ENCODE measurements at places on chromosomes 5 and 9.

GRCh38 chr9:97812247-97812543 is 40.8 kb upstream of the FOXE1 start:
- DNase-seq: no peak

DNA sequence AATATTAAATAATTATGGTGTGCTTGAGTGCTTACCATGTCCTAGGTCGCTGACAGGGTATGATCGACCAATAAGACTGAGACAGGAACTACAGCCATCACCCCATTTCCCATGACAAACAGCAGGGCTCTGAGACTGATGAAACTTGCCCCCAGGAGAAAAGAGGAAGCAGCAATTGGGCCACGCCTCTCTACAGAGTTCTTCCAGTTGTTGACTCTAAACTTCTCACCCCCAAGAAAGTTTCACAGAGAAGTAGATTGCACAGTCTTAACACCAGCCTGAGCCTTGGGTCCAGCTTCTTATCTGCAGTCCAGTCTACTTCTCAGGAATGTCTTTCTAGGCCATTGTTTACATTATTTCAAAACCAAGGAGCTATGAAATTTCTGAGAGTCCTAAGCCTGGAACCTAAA is 182.2 kb upstream of the ANKRD55 start:
- DNase-seq: peak; percentile 23

- DNase-seq: no peak
Measured at GRCh38 chr9:36154331-36154952, 14.7 kb upstream of the CCIN start.

DNA sequence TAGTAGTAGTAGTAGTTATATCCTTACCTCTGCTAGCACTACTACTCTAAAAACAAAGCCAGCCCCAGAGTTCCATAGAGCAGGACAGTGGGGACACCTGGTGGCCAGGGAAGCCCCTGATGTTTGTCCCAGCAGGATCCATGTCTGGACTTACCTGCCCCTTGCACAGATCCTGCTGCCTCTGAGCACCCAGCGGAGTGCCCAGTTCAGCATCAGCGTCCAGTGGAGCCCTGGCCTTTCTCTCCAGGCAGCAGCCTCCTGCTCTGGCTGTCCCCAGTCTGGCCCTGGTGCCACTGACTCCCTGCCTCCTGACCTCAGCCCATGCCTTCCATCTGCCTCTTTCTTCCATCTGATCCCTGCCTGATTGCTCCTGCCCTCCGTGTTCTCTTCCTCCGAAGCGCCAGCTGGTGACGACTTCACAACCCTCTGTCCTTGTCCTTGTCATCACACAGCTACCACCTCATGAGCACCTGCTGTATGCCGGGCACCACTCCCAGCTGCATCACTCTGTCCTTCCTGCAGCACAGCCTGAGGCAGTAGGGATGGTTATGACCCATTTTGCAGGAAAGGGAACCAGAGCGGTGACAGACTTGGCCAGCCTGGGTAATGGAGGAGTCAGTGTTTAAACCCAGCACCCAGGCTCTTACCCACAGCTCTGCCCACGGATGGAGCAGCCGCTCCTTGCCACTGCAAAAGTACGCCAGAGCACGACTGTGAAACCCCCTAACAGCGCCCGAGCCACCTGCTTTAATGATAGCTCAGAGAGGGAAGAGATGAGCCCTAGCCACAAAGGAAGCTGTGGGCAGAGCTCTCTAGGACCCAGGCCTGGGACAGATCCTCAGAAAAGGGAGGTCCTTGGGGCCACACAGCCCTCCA is 11.5 kb downstream of the SARDH start:
- DNase-seq: peak; percentile 42

DNA sequence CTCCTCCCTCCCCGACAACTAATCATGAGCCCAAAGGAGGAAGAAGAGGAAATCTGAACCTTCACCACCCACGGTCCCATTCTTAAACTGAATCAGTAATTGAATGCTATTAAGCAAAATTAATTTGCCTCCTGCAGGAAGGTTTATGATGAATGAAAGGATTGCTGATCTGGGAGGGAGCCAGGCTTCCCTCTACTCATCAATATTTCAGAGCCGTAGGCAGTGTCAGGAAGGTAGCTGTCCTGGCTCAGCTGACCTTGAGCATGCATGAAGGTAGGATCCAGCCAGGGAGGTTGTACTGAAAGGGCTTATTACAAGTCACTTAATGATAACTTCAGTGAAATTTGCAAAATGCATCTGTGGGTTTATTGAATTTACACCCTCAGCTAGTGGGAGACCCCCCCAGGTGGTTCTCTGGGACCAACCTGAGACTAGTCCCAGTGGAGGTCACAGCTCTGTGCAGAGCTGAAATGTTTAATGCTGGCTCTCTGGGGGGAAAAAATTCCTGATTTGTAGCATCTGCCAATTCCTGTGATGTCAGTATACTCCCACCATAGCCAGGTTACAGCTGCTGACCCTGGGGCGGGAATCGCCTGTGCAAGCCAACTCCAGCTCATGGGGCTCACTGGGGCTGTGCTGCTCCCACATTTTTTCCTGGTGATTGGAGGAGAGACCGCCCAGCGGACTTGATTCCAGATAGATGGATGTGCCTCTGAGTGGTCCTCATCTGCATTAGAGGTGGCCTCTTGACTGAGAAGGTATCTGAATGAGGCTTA is 47.9 kb upstream of the NCS1 start:
- no peak for DNase-seq

DNA sequence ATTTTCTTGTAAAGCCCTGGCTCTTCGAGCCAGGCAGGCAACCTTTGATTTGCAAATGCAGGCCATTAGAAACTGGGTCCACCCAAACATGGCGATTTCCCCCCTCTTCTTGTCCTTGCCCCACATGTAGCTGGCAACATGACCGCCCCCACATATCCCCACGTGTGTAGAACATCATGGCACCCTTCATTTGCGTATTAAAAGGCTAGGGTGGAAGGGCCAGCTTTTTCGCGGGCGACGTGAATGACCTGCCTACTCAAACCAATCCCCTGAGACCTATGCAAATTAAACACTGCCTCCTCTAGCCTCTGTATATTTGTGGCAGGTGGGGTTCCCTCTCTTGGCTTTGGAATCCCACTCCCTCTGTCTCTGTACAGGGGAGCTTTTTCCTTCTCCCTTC is 107.0 kb upstream of the CLINT1 start:
- no peak for DNase-seq

- DNase-seq: peak; percentile 77
Measured at GRCh38 chr5:61534481-61535267, 202.6 kb downstream of the ZSWIM6 start.

DNA sequence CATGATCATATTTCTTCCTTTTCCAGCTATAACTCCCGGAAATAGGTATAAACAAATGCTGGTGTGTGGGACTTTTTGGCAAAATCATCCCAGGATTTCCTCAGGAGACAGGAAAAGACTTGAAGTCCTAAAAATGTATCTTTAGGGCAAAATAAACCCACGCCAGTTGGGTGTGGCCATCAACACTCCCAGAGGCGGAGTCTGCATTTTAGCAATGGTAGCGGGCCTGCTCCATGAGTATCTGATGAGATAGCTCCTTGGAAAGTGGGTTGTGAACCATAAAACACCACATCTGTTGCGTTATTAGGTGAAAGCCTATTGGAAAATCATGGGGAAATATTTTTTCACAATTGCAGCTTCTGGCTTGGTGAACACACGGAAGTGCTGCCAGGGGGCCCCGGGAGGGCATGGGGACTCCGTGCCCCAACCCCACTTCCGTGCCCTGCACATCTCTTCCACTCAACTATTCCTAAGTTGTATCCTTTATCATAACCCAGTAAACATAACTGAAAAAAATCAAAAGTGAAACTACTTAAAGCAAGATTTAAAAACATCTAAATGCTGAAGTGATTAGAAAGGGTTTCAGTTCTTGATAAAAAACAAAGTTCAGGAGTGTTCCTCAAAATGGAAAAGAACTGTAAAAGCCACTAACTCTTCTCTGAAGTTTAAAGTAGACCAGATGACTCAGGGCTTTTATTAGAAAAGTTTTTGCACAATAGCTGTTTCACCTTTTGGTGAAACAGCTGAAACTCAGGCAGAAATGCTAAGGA is 111.2 kb downstream of the LRRC70 start:
- DNase-seq: peak; percentile 56

DNA sequence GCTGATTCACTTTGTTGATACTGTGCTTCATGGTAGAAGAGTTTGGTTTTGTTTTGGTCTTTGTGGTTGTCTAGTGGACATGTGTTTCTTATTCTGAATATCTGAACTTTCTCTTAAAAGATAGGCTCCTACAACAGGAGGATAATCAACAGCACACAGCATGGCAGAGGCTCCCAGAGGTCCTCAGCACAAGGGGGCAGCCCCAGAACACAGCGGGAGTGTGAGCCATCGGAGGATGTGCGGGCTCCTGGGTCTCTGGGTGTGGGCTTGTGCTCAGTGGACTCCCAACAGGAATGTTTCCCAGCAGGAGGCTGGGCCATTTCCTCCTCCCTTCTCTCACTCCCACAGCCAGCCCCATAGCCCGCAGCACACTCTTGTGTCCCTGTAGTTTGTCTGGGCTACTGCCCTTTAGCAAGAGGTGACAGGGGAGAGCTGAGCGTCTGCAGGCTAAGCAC is 164.3 kb upstream of the OTULINL start:
- no peak for DNase-seq

GRCh38 chr5:322281-322941 is 897 bp downstream of the AHRR start:
- DNase-seq: no peak

DNA sequence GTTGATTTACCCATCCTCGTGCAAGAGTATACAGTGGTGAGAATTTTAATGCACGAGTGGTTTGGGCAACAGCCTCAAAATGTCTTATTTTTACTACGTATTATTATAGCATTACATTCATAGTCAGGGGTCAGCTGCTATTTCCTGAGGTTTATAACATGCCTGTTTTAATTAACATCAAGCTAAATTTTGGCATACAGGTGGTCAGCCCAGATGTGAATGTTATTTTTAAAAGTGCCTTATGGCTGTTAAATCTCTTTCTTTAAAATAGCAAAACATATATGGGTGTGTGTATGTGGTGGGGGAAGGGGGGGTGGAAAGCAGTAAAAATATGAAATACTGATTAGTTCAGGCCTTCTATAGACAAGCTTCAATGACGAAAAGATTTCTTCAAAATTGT is 424.5 kb upstream of the CLINT1 start:
- no peak for DNase-seq

- DNase-seq: no peak
Measured at GRCh38 chr9:129184596-129185122, 6.6 kb upstream of the IER5L start.

GRCh38 chr5:92861531-92862285 is 719.3 kb downstream of the NR2F1-AS1 start:
- DNase-seq: no peak

DNA sequence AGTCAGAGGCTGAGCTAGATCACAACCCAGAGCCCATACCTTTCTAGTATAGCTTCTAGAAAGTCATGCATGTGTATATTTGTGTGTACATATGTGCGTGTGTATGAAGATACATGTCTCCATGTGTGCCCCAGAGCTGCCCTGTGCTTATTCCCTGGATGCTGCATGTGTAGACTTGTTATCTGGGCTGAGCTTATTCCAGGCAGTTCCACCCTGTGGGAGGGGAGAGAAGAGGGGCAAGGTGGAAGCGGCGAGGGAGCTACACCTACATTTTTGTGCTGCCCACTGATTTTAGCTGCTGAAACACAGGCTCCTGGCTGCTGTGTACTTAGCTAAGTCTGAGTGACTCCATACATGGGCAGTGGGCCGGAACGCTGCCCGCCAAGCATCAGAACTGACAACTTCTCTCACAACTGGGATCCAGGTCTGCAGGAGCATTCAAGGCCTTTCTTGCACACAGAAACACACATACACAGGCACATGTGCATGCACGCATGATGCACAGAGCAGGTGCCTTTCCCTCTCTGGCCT is 38.0 kb upstream of the XPA start:
- no peak for DNase-seq

DNA sequence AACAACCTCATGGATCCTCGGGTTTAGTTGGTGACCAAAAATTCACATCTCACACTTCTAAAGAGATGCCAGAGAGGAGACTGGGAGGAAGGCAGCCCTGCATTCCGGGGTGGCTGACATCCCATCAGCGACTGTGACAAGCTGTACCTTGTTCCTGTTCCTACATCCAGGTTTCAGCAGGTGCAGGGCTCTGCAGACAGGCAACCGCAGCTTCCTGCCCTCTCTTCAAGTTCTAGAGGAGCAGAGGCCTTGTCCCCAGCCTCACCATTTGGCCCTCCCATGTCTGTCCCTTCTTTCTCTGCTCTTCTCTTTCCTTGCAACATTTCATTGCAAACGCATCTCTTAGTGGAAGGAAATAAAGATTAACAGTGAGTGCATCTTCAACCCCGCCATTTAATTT is 454.6 kb downstream of the IRX1 start:
- no peak for DNase-seq

DNA sequence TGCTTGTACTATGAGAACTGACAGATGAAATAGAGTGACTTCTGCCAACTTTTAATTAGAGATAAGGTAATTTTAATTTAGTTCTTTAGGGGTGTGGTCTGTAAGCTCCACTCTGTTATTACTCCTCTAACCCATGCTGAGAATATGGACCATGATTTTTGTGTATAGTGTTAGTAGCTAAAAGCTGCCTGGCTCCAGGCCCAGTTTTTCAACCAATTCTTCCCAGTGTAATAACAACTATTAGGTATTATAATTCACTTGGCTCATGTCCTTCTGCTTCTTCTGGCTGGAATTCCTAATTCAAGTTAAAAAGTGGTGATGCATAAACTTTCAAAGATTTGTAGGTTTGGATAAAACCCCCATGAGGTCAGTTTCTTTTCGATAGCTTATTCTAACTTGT is 216.3 kb downstream of the ISL1 start:
- no peak for DNase-seq

DNA sequence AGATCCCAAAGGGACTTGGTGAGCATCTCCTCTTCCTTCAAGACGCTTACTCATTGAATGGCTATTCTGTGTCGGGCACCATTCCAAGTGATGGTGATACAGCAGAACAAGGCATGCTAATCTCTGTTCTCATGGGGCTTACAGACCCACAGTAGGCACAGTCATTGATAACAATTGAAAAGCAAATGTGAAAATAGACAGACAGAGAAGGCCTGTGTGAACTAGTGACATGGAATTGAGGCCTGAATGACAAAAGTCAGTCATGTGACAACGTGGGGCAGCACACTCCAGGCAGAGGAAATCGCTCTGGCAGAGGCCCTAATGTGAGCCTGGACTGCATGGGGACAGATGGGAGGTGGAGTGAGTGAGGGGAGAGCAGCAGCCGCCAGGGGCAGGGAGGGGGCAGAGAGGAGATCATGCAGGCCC is 70.7 kb upstream of the CPLX2 start:
- DNase-seq: peak; percentile 36

DNA sequence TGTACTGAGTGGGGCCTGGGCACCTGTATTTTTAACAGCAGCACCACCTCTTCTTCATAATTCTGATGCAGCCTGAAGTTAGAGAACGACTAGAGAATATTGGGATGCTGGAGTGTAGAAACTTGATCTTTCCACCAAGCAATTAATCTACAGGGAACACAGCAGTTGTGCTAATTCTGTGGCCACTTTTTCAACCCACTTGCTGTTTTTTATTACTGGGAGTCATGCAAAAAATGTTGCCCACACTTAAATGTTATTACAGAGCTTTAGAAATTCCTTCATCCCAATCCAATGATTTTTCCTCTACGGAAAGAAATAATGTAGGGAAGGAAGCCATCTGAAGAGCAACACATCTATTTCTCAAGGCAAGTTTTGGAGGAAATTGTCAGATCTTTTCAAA is 190.9 kb upstream of the TUT7 start:
- no peak for DNase-seq

- no peak for DNase-seq
Measured at GRCh38 chr9:94584555-94584954, 9.1 kb downstream of the FBP2 start.

GRCh38 chr5:149071216-149071615 is 8.4 kb upstream of the SH3TC2 start:
- no peak for DNase-seq
